GM12891 (cell line): ENCODE measurements at places on chromosomes 11 and 22.

DNA sequence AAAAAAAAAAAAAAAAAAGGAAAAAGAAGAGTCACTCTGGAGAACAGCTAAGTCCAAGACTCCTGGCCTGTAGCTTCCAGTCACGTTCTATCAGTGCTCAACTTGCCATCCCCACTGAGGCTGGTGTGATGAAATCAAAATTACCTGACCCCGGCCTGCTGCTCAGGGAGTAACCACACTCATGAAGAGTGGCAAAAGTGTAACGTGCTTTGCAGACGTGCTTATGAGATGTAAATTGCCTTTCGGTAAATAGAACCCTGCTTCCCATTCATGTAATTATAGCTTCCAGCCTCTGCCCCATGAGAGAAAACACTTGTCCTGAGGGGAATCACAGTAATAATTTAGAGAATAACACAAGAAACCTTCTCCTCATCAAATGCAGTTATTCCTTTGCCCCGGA lies 28.2 kb upstream of the CHKA start:
- no peak for DNase-seq

DNA sequence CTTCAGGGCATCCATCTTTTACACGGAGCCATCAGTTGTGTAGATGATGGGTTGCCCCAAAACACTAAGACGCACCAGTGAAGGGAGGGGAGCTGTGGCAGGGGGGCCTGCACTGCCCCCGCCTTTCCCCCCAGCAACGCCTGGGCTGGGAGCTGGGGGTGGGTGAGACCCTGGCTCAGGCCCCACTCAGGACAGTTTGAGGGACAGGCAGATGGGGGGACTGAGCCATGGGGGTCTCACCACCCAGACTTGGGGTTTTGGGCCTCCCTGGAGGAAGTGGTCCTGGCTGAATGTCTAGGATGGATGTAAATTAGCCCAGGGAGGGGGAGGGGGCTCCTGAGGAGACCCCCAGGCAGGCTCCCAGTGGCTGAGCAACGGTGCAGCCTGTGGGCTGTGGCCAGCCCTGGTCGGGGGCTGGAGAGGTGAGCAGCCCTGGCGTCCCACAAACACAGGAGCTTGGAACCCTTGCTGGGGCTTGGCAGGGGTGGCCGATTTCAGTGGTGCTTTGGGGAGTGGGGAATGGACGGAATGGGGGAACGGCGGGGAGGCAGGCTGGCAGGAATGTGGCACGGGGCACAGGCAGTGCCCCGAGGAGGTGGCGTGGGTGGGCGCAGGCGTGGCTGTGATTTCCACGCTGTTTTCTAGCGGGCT lies 6.1 kb downstream of the PARVB start:
- no peak for DNase-seq

GRCh38 chr11:130389335-130389935 lies 39.0 kb downstream of the ADAMTS8 start:
- no peak for DNase-seq

DNA sequence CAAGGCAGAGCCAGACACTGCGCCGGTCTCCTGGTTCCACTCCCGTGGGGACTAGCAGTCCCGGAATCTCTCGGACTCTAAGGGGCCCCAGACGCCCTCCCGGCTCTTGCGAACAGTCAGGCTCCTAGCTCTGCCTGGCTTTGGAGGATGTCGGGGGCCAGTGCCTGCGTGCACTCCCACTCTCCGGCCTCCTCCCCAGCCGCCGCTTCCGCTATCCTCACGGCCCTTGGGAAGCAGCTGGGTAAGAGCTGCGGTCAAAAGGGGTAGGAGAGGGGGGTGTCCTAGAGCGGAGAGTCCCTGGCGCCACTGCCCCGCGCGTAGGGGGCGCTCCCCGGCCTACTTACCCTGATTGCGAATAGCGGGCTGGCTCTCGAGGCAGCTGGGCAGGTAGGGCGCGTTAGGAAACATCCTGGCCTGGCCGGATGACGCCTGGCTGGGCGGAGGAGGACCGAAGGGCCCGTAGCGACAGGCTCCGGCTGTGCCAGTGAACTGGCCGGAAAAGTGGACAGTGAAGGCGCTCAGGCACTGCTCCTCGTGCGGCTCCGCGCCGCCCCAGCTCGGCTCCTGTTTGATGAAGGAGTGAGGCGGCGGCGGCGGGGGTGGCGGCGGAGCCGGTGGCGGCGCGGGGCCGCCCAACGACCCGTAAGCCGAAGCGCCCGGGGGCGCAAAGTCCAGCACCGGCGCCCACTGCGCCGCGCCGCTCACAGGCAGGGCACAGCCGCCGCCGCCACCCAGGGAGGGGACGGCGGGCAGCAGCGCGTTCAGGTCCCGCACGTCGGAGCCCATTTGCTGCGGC lies 785 bp downstream of the WT1 start:
- DNase-seq, result no peak

GRCh38 chr22:35470903-35471321 lies 69.7 kb upstream of the RASD2 start:
- no peak for DNase-seq

- DNase-seq, result no peak
Measured at GRCh38 chr11:22733475-22734248, 67.3 kb downstream of the GAS2 start.

- no peak for DNase-seq
Measured at GRCh38 chr11:120383518-120384155, 47.4 kb downstream of the ARHGEF12 start.

DNA sequence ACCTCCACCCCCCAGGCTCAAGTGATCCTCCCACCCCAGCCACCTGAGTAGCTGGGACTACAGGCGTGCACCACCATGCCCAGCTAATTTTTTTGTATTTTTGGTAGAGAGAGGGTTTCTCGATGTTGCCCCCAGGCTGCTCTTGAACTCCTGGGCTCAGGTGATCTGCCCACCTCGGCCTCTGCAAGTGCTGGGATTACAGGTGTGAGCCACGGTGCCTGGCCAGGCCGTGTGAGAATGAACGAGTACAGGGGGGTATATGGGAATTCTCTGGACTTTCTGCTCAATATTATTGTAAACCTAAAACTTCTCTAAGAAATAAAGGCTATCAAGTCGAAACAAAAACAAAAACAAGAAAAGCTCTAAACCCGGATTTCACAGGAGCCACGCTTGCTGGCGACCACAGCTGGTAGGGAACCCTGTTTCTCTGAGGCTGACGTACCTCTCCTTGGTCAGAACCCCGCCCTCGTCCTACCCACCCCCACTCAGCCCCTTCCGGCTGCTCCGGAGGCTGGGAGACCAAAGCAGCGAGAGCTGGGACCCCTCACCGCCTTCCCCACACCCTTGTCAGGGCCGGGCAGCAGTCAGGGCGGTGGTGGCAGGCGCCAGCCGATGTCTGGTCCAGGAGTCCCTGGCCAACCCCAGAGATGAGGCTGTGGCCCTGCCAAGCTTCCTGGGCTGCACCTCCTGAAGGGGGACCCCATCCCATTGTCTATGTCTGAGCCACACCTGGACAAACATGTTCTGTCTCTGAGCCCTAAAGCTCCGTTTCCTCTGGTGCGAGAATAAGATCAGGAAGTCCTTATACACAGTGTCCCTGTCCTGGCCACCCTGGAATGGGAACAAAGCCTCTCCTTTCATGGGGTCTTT lies 52.1 kb downstream of the LINC01488 start:
- DNase-seq, result no peak

GRCh38 chr11:45475173-45475572 lies 189.0 kb upstream of the SYT13 start:
- no peak for DNase-seq

GRCh38 chr22:46009730-46010129 lies 32.8 kb upstream of the WNT7B start:
- no peak for DNase-seq

DNA sequence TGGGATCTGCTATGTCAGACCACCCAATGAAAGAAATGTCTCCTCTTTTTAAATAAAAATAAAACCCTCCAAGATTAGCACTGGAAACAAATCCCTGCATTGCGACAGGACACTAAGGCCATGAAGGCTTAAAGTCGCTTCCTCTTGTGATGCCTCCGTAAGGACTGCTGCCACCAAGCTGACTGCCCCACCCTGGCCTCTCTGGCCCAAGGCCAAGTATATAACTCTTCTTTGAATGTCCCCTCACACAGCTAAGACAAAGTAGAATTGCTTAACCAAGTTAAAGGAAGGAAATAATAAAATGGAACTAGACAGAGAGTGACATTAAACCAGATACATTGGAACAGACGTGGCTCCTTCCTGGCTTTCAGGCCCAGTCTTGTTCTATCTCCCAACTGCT lies 7.5 kb upstream of the NRGN start:
- no peak for DNase-seq

DNA sequence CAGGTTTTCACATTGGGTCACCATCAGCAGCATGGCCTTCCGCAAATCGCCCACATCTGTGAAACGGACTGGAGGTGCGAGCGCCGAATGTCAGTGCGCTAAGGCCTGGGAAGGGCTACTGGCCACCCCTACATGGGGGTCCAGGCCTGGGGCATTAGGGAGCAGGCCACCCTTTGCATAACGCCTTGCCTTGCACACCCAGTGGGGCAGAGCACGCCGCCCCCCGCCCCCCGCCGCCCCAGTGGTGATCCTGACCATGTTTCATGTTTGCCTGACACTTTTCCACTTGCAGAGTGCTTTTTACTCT lies 2.6 kb downstream of the GRK2 start:
- no peak for DNase-seq

GRCh38 chr22:28896611-28897010 lies 13.2 kb downstream of the ZNRF3 start:
- no peak for DNase-seq

DNA sequence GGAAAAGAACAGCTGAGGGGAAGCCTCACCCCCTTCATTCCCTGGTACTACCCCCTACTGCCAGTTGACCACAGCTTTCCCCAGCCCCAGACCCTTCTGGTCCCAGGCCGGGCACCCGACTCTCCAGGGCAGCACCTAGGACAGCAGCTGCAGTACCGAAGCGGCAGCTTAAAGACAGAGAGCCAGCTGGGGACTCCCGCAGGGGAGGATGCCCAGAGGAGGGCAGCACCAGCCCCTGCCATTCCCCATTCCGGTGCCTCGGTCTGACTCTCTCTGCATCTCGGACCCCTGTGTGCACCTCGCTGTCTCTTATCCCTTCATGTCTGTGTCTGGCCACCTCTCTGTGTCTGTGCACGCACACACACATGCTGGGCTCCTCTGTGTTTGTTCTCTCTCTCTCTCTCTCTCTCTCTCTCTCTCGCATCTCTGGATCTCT lies 9.4 kb downstream of the IGSF9B start:
- no peak for DNase-seq

- DNase-seq, result no peak
Measured at GRCh38 chr11:109018639-109019038, 353.8 kb downstream of the DDX10 start.

- no peak for DNase-seq
Measured at GRCh38 chr11:22666325-22666687, at the start of gene GAS2. Gene GAS2 (plus strand): TSS chr11:22666611. CDS start chr11:22674870, 8,259 bp downstream.

DNA sequence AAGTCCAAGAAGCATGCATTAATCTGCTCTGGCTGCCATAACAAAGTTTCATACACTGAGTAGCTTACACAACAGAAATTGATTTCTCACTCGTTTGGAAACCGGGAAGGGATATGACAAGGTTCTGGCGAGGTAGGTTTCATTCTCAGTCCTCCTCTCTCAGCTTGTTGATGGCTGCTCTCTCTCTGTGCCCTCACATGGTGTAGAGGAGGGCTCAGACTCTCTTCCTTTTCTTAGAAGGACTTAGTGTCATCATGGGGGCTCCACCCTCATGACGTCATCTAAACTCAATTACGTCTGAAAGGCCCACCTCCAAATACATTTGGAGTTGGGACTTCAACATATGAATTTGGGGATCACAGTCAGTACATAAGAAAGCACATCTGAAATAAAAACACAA lies 18.6 kb downstream of the GLYATL1 start:
- DNase-seq, result no peak

- DNase-seq, result no peak
Measured at GRCh38 chr11:84780689-84781293, 846.4 kb downstream of the DLG2 start.

DNA sequence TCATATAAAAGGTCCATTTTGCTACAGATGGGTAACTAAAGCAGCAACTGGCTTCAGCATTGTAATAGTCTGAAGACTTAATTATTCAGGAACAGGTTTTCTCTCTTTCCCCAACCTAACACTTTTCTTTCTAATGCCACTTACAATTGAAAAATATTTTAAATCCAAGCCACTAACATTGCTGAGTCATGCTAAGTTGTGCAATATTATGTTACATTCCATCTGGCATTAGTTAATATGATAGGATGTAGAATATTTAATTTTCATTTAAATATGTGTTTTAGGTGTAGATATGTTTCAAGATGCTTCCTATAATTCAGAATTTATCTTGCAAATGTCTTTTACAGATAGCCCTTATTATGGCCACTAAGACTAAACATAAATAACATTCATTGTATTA lies 98.6 kb downstream of the KIF18A start:
- no peak for DNase-seq

GRCh38 chr11:70048279-70049024 lies 29.7 kb upstream of the ANO1 start:
- DNase-seq, result no peak

DNA sequence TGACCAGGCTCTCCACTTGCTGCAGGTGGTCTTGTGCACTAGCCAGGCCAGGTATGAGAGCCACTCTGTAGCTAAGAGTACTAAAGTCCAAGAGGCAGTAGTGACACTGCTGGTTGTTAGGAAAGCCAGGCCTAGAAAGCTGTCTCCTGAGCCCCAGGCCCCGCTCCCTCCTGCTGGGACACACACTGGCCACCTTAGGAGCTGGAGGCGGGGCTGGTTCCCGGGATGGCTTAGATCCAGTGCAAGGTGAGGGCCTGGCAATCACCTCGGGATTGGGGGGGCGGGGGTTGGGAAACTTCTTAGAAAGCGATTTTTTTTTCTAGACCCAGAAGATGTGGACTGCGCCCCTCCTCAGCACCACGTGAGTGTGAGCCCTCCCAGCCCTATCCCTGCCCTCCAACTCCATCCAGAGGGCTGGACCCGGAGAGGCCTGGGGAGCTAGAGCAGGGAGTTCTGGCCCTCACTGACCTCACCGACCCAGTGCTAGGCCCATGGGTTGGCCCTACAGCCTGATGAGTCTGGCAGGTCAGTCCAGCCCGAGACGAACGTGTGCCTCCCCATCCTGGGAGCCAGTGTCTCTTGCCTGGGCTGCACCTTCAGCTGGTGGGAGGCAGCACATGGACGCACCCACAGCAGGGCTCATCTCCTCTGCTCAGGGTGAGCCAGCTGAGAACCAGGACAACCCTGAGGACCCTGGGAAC lies 18.1 kb downstream of the SLC37A2 start:
- no peak for DNase-seq

DNA sequence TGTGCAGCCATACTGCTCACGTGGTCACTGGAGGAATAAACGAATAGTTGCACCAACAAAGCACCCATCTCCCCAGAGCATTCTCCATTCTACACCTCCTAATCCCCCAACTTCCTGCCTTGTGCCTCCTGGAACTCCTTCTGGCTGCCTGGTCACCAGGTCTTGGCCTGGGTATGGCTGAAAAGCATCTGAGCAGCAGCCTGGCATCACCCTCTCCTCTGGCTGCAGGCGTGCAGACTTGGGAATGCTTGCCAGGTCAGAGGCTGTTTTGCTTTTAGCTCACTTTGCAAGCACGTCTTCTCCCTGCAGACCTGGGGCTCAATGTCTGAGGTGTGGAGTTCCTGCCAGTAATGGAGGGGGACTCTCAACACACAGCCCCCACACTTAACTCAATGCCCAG lies 33.3 kb upstream of the KCNJ11 start:
- no peak for DNase-seq

- DNase-seq, result no peak
Measured at GRCh38 chr11:77959434-77959833, 35.0 kb downstream of the INTS4 start.
